Right ventricle myocardium inferior (tissue), 1 donor: ENCODE measurements at places on chromosomes 7 and 10. TPM values are rescaled to one million over a fixed set of nuclear protein-coding genes. Genes with fewer than 3 reads are reported as not detected.

Gene FAM237B
- total RNA-seq, result not detected

Gene RTKN2
- total RNA-seq, result not detected

Gene OR13A1
- total RNA-seq, result not detected

Gene WASHC2C
- 30.2 TPM for total RNA-seq

Gene BLNK
- 1.4 TPM for total RNA-seq

Gene MEIG1
- total RNA-seq, result not detected

Gene ACTL6B
- total RNA-seq, result not detected

Gene CRHR2
- 0.35 TPM for total RNA-seq

Gene RELN
- total RNA-seq, result 0.62 TPM

Gene PTF1A
- total RNA-seq, result not detected

Gene SPAM1
- not detected for total RNA-seq

Gene PAPOLB
- total RNA-seq, result 0.08 TPM

Gene THAP5
- total RNA-seq, result 20.3 TPM

Gene ASAH2
- total RNA-seq, result 2.0 TPM

Gene DKK1
- total RNA-seq, result not detected

Gene BTRC
- 30.9 TPM for total RNA-seq

Gene ANKRD61
- total RNA-seq, result not detected

Gene SLC29A4
- total RNA-seq, result 4.0 TPM
